ENCODE measurements at places on chromosomes 5 and 9.

DNA sequence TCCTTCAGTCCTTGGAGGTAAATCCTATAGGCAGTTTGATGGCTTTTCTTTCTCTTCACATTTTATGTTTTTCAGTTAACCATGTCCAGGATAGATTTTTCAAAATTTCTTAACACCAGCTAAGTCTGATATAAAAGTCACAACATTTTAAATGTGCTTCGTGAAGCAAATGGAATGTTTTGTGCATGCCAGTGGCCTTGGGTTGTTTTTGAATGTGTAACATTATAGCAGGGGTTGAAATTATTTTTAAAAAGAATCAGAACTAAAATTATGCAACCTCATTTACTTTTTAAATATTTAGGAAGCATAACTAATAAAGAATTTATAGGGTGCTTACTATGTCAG, 201.1 kb downstream of the ARHGEF28 start:
- no peak for DNase-seq

- DNase-seq: no peak
These were observed 207.9 kb upstream of the OTULINL start for GRCh38 chr5:14373685-14374084.

DNA sequence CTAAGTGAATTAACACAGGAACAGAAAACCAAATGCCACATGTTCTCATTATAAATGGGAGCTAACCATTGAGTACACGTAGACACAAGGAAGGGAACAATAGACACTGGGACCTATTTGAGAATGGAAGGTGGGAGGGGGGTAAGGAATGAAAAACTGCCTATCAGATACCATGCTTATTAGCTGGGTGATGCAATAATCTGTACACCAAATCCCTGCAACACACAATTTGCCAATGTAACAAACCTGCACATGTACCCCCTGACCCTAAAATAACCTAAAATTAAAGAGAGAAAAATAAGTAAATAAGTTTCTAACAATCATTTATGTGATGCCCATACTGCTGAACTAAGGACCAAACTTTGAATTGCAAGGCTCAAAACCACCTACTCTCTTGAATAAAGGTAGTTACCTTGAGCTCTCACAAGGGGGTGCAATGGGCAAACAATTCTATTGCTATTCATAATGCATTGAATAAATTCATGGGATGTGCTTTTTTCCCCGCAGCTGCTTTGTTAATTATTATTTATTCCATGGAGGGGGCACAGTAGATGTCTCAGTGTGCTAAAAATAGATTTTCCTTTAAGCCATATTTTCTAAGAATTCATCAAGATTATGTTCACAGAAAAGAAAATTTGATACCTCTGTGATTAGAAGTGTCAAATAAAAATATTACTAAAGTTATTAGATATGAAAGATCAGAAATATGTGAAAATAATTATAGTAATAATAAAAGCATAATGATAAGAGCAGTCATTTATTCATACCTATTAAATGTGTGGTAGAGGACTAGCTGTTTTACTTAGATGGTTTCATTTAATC, 76.2 kb upstream of the PTPN3 start:
- no peak for DNase-seq

DNA sequence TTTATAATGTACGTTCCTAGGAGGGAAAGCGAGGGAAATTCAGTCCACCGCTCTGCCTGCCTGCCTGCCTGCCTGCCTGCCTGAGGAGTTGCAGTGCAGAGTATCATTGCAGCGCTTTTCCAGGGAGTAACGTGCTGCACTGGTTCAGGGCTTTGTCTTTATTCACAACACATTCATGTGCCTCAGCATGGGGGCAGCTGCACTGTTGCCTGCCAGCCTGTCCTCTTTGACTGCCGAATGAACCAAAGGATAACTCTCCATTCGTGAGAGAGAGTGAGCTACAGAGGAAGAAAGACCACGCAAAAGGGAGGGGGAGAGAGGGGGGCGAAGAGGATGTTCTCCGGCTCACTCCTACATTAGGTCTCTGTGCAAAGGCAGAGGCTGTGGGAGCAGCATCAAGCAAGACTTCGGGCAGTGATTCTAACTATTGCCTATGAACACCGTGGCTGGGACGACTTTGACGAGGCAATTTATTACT, 791.2 kb downstream of the MAT2B start:
- DNase-seq: no peak

GRCh38 chr5:156329171-156329611, 2.2 kb downstream of the SGCD start:
- DNase-seq: no peak

DNA sequence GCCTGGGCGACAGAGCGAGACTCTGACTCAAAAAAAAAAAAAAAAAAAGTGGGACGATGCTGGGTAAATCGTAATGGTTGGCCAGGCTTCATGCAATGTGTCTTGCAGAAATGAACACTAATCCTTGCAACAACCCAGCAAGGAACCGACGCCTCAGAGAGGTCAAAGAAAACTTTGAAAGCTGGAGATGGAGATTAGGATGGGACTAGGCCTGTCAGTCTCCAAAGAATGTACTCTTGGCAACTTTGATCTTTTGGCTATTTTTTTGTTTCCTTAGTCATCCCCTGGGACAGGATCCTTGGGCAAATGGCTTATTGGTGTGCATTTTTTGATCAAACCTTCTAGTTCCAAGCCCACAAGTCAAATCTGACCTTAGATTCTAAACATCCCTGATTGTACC, 10.6 kb upstream of the PWWP2A start:
- no peak for DNase-seq

Measured in cerebellar nuclear complex (tissue), 1 donor.